ENCODE measurements at places on chromosomes 1 and 21.

- DNase-seq, result peak; percentile 83
These were observed 21.9 kb upstream of the MORC3 start for GRCh38 chr21:36297938-36298572.

DNA sequence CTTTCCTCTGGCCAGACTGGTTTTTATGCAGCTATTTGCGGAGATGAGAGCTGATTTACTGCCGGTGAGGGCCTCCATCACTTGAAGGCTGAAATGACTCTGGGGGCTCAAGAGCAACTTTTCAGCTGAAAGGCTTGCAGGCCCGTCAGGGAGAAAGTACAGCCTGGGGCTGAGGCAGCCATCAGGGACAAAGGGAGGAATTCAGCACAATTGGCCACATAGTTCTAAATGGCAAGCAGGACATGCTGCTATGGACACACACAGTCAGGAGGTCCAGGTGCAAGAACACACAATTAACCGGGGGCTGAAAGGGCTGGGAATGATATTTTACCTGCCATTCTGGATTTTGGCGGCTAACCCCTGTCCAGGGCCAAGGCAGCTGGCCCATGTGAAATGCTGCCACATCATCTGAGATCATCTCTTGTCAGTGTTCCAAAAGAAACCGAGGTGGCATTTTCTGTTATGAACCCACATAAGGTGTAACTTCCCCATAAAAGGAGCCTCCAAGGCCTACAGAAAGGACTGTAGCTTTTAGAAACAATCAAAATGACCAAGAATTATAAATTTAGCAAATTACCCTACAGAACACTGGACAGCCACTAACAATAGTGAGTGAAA lies 58.2 kb downstream of the LMX1A start:
- DNase-seq, result no peak

DNA sequence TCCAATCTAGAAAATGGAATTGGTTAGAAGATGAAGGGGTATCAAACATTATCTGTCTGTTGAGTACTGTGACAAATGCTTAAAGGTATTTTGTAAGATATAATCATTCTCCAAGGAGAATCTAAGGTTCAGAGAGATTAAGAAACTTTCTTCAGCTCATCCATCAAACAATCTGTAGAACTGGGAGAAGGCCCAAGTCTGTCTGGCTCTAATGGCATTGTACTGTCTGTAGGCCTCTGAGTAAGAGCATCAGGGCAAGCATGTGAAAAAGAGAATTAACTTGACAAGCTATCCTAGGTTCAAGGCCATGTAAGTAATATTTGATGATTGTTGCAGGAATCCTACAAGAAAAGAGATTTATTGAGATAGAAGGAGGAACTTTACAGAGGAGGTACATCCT lies 5.3 kb upstream of the FGGY start:
- DNase-seq, result no peak

DNA sequence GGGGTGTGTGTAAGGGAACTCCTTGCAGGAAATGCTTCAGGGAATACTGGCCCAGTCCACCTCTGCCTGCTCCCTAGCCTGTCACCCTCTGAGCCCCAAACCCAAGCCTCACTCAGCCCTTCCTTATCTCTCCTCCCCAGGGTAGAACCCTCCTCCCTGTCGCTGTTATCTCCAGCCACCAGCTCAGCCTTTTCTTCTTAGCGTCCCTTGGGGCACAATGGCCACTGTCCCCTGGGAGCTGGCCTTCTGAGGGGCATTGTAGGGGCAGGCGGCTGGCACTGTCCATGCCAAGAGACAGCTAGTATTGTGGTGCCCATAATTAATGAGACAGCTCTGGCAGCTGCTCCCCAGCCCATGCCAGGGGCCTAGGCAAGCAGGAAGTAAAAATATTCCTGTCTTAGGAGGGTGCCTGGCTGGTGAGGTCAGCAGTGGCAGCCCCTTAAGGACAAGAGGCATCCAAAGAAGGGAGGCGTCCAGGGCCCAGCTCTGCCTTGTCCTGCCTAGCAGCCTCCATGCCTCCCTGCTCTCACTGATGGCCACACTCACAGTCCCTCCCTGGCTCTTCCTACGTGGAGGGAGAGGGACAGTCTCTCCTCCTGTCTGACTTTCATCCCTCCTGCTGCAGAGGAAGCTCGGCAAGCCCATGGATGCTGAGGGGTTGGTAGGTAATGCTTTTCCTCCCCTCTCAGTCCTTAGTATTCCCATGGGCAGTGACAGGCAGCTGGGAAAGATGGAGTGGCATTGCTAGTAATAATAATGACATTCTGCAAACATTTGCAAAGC lies 37.5 kb downstream of the KCNQ4 start:
- DNase-seq, result no peak

- no peak for DNase-seq
These were observed 15.8 kb upstream of the HSPG2 start for GRCh38 chr1:21952786-21953520.

- DNase-seq, result no peak
These were observed 46.5 kb downstream of the OLFML3 start for GRCh38 chr1:114025609-114026401.

DNA sequence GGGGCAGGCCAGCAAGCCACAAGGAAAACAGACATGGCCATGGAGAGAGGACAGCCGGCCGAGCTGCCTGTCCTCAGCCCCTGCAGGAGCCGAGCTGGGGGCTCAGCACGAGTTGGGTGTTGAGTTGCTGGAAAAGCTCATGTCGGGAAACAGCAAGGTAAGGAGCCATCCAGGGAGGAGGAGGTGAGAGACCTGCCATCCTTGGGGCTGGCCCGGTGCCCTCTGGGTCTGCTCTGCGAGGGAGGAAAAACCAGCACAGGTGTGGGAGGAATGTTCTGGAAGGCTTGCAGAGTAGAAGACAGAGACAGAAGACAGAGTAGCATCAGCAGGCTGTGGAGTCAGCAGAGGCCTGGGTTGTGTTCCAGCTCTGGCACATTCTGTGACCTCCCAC lies 548.8 kb downstream of the PTPRU start:
- DNase-seq, result no peak

GRCh38 chr1:81802457-81802706 lies 1.6 kb downstream of the ADGRL2 start:
- DNase-seq, result no peak

- no peak for DNase-seq
These were observed 88.0 kb downstream of the SIK1 start for GRCh38 chr21:43338951-43339350.

All from CD4-positive, alpha-beta T cell treated with Interleukin-21 for 1 hour (primary cell).